Activated CD8-positive, alpha-beta memory T cell treated with anti-CD3 and anti-CD28 coated beads for 4 hours (primary cell): ENCODE measurements at places on chromosomes 4 and X.

- DNase-seq, result no peak
Measured at GRCh38 chrX:125266153-125266660, 53.5 kb upstream of the TEX13C start.

GRCh38 chrX:103063191-103063845, 653 bp downstream of the BEX1 start:
- no peak for DNase-seq

DNA sequence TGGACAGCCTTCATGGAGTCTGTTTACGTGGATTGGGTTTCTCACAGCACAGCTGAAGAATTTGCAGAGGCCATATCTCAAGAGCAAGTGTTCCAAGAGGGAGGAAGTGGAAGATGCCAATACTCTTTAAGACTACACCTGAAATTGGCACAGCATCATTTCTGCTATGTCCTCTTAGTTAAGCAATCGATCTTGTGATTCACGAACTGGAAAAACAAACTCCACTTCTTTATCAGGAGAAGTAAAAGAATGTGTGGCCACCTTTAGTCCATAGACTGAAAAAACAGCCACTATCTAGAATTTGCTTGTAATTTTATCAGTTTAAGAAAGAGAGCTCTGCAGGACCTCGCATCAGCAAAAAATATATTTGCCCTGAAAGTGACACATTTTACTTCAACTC, 473.1 kb upstream of the ATOH1 start:
- DNase-seq, result no peak

DNA sequence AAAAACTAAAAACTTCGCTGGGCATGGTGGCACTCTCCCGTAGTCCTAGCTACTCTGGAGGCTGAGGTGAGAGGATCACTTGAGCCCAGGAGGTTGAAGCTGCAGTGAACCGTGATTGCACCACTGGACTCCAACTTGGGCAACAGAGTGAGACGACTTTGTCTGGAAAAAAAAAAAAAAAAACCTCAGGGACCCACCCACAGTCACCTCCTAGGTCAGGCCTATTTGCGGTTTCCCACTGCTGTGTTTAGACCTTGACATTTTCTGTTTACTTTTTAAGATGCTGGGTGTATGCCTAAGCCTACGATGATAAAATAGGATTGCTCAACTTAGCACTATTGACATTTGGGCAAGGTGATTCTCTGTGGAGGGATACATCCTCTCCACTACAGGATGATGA, 197.4 kb upstream of the TBL1X start:
- no peak for DNase-seq

GRCh38 chr4:80182237-80182866, 15.0 kb upstream of the PRDM8 start:
- DNase-seq, result no peak

- no peak for DNase-seq
Measured at GRCh38 chrX:123504047-123504446, 228.8 kb downstream of the THOC2 start.

DNA sequence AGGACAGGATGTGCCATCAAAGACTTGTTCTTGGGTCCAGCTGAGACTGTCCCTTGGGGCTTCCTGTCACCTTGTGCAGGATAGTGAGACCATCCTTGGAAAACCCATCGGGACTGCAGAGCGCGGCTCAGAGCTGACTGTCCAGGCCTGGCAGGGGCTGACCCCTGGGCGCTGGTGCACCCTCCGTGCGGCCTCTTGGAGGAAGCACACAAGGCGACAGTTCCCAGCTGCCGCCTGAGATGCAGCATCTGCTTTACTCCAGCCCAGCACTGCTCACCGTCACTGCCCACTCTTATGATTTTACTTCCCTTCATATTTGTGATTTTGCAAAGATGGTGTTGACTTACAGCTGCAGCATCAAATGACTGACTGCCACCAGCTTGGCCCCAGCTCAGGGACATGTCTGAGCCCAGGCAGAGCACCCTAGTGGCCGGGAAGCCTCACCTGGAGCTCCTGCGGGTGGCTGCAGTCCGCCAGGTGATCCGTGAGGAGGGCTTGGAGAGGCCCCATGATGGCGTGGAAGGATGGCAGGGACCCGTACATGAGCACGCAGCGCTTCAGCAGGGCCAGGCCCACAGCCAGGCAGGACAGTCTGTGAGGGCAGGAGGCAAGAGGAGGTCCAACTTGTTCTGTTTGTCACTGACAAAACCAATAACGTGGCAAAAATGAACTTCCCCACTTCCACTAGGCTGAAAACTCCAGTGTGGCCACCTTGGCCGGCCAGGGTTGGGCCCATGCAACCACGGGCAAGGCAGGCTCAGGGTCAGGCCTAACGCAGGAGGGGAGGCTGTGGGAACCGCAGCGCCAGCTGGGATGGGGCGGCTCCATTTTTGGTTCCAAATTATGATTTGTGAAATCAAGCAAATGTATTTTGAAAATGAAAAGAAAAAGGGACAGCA, 21.8 kb downstream of the NOP14 start:
- DNase-seq, result no peak

- DNase-seq, result no peak
Measured at GRCh38 chrX:154515090-154515965, 704 bp downstream of the FAM3A start.

GRCh38 chr4:130074096-130074495, 978.1 kb downstream of the C4orf33 start:
- DNase-seq, result no peak

GRCh38 chr4:6294705-6295421, 25.2 kb downstream of the WFS1 start:
- no peak for DNase-seq

DNA sequence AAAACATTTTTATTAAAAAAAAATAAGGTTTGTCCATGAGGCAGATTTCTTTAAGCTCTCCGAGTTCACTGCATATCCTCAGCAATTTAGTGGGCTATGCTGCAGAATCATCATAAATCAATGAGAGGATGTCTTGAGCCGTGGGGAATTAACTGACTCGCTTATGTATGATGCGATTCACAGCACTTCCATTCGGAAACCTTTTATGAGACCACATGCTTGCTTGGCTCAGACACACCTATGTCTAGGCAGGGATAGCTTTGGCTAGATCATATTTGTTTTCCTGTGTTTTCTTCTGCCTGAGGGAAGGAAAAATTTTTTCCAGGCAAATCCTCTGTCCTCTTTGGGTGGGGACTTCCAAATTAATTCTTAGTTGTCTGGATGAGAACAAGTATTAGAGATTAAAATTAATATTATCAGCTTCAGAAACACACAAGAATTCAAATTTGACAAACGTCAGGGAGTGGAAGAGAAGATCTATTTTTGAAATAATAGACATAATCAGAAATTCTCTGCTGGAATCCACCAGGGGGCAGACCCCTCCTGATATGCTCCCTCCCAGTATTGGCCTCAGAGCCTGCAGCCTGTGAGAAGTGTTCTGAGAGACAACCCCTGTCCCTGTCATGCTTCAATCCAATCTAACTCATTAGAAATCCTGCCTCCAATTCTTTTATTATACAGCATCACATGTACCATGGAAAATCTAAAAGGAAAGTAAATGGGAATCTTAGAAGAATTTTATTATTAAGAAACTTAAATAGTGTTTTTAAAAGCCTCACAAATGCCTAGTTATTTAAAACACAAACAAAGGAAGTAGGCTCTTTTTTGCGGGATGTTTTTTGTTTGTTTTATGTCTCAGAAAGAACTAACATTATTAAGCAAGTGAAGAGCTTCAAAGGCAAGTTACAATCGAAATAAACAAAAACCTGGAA, 345.1 kb upstream of the TACR3 start:
- no peak for DNase-seq

DNA sequence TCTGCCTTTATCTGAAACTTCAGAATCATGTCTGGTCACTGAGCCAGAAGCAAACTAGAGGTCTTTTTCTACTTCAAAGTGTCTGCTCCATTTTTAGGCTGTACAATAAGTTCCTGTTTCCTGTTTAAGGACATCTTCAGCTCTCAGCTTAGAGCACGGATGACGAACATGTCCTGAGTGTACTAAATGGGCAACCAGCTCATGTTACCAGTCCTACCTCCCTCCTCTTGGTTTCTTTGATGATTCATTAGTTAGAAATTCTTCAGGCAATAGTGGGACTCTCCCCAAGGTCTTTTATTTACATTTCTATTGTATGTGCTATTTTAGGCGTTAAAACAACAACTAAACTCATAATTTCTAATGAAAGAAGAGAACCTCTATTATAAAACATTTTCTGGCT, 58.0 kb downstream of the ENPEP start:
- no peak for DNase-seq

DNA sequence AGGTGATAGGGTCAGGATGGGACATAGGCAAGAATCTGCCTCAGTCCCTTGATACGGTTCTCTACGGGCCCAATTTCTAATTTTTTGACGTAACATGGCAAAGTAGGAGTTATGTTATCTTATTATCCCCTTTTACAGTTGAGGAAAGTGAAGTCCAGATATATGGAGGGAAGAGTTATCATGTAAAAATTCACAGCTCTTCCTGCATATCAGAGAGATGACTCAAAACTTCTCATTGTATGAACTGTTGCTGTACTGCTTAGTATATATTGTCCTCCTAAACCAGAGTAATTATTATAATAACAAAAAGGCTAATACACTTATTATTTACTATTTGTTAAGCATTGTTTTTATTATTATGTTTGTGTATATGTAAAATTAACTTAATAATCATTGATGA, 260.5 kb upstream of the IGFBP7 start:
- no peak for DNase-seq

GRCh38 chrX:131614241-131614640, 70.4 kb downstream of the OR13H1 start:
- no peak for DNase-seq

DNA sequence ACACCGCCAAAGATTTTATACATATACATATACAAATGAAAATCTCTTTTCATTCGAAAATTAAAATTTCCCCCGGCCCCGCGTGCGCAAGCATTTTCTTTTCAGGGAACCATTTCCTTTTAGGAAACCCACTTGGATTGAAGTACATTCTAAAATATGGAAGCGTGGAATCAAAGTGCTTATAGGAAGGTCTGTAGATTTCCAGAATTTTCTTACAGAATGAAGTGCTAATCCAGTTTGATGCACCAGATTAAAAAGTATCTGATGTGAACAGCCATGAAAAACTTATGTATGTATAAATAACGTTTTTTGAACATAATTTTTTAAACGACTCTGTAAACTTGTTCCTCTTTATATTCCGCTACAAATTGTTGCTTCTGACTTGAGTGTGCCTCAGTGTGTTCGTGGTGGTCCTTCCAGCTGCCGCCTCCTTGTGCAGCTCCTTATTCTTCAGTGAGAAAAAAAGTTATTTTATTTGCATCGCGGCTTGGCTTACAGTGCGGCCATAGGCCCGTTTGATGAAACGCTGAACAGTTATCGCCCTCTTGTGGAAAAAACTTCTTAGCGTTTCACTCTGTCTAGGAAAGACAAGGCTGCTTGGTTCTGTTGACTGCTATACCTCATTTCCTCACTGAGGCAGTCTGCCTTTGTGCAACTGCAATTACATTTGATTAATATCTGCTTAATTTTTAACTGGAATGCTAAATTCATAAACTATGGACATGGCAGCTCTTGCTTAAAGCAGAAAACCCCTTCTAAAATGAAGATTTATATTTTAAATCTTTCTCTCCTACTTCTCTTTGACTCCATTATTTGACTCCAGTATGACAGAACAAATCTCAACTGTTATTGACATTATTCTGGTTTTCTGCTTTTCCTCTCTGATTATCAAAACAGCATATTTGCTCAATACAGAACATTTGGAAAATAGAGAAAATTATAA, 4.7 kb upstream of the NKX6-1 start:
- no peak for DNase-seq

- no peak for DNase-seq
Measured at GRCh38 chrX:106963111-106963510, 36.9 kb downstream of the MORC4 start.

DNA sequence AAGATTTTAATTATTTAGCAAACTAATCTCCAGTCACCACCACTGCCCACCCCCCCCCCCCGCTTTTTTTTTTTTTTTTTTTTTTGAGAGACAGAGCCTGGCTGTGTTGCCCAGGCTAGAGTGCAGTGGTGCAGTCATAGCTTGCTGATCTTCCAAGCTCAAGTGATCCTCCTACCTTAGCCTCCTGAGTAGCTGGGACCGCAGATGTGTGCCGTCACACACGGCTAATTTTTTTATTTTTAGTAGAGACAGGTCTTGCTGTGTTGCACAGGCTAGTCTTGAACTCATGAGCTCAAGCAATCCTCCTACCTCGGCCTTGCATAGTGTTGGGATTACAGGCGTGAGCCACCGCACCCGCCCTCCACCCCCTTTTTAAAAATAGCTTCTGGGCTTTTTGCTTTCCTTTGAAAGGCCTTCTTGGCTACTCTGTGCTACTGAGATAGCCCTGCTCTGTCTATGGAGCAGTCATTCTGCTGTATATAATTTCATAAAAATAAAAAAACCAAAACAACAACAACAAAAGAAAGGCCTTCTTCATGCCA, 18.7 kb downstream of the TXLNG start:
- no peak for DNase-seq

GRCh38 chrX:20354505-20354904, 87.8 kb upstream of the RPS6KA3 start:
- no peak for DNase-seq
